Body of pancreas (tissue), 4 donors: ENCODE measurements at places on chromosomes 4 and X.

DNA sequence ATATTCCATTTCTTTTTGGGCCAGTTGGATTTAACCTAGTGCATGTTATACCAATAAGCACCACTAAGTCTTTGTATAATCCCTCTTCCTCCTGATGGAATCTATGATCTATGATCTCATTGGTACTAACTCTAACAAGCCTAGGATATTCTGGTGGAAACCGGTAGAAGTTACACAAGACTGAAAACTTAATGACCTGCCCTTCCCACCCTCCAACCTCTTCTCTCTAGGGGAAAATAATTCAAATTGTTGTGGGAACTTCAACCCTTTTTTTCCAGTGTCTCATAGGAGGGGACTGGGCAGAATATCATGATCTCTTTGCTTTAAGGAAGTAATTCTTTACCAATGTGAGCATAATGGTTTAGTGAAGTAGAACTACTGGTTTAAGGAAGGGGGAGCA is 289.5 kb upstream of the BOD1L1 start:
- no peak for DNase-seq

DNA sequence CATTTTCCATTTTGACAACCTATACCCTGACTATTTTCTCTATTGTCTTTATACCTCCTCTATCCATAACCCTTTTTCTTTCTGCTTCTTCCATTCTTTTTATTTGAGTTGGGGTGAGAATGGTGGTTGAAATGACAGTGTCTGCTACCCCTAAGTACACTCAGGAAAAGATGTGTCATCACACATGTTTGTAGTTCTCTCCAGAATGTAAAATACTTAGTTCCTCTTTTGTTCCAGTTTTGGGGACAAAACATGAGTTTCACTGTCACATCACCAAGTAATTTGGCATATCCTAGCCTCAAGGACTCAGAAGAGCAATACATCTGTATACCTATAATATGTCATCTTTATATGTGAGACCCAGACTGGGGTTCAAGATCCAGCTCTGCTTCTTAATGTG is 90.3 kb downstream of the COMMD8 start:
- no peak for DNase-seq

DNA sequence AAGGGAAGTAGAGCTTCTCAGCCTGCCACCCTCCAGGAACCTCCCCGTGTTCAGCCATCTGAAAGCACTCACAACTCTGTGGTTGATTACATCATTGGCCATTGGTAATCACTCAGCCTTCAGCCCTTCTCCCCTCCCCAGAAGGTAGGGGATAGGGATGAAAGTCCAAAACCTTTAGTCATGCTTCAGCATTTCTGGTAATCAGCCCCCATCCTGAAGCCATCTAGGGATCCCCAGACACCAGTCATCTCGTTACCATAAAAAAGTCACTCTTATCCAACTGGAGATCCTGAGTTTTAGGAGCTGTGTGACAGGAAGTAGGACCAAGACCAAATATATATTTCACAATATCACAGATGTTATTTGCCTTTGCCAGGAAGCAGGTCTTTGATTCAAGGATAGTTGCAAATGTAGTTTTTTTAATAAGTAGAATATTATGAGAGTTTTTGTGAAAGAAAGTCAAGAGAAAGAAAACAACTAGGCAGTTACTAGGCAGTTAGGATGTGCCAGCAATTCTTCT is 364.6 kb upstream of the NOCT start:
- DNase-seq, result no peak

DNA sequence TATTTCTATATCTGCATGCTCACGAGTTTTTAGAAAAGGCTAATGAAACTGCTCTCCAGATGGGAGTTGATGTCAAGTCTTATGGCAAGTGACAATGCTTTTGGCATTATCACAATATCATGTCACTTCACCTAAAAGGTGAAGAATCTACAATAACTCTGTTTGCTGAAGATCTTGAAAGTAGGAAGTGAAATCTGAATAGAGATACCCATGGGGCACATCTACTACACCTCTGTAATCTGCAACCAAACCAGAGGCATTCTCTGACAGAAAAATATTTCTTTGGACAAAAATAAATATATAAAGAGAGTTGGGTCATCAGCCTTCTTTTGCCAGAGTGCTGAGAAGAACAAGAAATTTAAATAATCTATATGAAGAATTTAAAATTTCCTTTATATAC is 3.9 kb upstream of the VAMP7 start:
- DNase-seq, result no peak
